Colonic mucosa (tissue), 4 donors: ENCODE measurements at places on chromosomes 16 and 17. TPM values are rescaled to one million over a fixed set of nuclear protein-coding genes. Genes with fewer than 3 reads are reported as not detected.

- no peaks in the 10 kb centered on the region for H3K27me3 ChIP-seq
- peaks cover 13% of the 10 kb centered on the region for H3K4me1 ChIP-seq
- H3K27ac ChIP-seq: no peak overlapping the region
- no peaks in the 10 kb centered on the region for H3K36me3 ChIP-seq
These were observed 4.3 kb downstream of the CENPX start for GRCh38 chr17:82018152-82018988.

- no peak overlapping the region for H3K4me3 ChIP-seq
- H3K27ac ChIP-seq: no peak overlapping the region
- H3K4me1 ChIP-seq: no peaks in the 10 kb centered on the region
- H3K36me3 ChIP-seq: no peaks in the 10 kb centered on the region
These were observed 41.4 kb downstream of the CMIP start for GRCh38 chr16:81485824-81486539.

DNA sequence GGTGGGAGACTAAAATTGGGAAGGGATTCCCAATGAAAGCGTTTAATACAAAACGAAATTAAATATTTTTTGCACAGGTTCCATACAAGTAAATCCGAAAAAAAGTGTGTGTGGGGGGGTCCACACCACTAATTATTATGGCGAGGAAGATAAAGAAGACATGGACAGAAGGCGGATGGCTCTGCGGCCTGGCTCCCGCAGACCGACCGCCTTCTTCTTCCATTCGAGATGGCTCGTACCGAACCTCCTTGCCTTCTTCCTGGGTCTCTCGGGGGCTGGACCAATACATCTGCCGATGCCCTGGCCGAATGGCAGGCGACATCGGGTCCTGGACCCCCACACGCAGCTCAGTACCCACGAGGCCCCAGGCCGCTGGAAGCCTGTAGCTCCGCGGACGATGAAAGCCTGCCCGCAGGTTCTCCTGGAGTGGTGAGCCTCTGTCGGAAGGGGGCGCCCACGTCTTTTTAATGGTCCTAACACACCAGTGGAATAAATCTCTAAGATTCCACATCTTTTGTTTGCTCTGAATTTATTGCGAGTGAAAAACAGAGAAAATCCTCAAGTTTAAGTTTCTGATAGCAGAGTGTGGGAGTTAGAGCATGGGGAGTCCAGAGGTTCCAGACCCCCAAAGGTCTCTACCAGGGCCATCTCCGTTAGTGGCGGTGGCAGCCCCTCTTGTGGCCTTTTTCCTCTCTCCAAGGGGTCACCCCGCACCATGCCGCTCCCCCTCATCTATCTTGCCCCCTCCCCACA, 1.4 kb downstream of the PRAC2 start:
- no peaks in the 10 kb centered on the region for H3K36me3 ChIP-seq
- peak overlapping the region; percentile 85 for H3K27ac ChIP-seq

DNA sequence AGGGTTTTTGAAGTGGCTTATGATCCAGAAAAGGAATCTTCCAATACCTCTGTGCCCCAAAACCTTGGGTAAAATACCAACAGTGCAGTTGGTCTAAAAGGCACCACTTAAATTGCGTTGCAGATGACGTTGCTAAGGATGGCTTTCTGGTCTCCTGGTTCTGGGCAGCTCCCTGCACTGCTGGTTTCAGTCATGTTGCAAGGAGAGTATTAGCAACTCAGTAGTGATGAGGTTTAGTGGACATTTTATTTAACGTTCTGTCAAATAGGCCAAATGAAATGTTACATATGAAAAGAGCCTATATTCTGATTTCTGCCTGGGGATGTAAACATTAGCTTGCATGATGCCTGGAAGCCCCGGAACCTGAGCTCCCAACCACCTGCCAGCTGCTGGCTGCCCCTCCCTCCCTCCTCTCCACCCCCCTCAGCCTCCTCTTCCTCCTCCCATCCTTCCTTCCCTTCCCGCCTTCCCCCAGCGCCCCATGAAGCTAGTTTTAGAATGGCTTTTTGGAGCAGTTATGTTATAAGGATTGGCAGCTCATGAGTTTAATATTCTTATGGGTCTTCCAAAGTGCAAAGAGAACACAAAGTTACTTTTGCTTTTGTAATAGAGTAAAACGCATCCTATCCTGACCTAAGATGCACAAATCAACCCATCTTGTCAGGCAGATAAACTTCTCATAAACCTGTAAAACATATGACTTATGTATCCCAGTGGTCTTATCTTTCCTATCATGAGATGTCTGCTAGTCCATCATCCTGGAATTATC, 20.7 kb downstream of the CD7 start:
- H3K27ac ChIP-seq: peak overlapping the region; percentile 80
- H3K4me1 ChIP-seq: peaks cover 21% of the 10 kb centered on the region
- peak; percentile 52 for DNase-seq
- H3K4me3 ChIP-seq: peak overlapping the region; percentile 35
- no peaks in the 10 kb centered on the region for H3K27me3 ChIP-seq

IL17C gene
- total RNA-seq: not detected
